ENCODE measurements at places on chromosomes 1 and 21.
A peak's percentile ranks its signal among the peaks of the same experiment; 100 is the strongest.

DNA sequence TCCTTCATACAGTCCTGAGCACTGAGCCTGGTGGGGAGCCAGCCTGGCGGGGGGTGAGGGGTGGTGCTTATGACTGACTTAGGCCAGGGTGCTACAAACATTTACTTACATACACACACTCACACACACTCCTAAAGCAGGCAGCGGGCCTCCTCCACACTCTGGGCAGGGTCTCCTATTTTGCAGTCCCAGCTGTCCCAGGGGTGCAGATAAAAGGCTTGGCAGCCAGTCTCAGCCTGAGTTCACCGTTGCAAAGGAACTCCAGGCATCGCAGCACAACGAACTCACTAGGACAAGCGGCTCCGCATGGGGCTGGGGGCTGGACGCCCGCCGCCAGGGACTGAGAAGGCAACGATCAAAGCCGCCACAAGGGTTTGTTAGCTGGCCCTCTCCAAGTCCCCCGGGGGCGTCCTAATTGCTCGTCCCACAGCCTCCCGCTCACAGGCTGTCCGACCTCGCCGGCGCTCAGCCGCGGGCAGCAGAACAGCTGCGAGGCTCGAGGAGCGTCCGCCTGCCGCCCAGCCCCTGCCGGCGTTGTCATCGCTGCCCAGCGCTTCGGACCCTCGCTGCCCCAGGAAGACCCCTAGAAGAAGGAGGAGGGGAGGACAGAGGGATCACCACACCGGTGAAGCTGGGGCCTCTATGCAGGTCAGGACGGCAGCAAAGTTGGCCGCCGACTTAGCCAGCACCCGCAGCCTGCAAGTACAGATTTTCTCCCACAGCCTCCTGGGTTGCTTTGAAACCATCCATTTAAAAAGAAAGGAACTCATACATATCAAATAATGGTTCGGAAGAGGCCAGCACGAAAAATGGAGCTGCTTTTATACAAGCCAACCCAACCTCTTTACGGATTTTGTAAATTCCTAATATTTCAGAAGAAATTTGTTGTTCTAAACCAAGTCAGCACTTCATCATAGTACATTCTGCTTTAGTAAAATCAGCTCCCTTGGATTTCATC lies 6.2 kb downstream of the BARHL2 start:
- no peak for DNase-seq

DNA sequence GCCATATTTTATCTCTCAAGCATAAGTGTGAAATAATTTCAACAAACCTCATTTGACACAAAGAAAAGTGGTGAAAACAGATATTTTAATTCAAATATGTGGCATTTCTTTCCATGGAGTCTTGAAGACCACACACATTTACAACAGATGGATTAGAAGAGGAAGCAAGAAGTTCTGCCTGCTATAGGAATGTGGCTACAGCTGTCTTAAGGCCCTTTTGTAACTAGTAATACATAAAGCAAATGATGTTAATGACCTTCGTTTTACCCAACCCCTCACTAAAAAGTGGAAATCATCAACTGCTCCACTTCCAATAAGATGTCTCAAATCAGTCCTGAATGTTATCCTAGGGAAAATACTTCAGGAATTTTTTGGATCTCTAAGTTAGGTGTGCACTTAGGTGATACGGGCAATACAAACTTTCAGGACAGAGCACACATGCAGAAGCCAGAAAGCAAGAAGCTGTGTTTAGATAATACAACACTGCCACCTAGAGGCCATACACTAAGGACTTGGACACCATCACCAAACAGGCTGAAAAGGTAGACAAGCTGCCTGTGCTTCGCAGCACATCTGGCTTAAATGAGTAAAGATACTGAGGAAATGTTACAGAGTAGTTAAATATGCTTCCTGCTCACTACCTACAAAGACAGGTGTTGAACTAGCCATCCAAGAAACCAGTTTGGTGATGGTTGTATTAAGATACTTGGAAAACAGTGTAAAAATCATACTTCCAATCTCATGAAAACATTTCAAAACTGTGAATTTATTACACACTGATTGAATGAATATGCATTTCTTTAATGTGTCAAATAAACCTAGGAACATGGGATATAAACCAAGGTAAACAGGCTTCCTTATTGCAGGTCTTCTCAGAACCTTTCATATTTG lies 24.4 kb downstream of the RRAGC start:
- peak; percentile 82 for DNase-seq

DNA sequence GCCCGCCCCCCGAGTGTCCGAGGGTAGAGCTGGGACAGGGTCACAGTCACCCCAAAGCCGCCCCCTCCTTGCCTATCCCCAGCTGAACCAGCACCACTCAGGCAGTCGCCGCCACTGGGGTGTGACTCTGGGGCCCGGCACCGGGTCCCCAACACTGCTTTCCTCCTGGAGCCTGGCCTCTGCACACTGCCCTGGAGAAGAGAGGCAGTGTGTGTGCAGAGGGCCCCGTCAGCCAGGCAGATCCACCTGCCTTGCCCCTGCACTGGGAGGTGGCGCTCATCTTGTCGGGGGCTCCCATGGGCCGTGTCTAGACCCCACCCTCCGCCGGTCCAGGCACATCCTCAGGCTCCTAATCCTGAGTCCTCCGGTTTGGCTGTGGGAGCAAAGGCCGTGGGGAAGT lies 15.7 kb downstream of the FAAP20 start:
- DNase-seq = no peak

DNA sequence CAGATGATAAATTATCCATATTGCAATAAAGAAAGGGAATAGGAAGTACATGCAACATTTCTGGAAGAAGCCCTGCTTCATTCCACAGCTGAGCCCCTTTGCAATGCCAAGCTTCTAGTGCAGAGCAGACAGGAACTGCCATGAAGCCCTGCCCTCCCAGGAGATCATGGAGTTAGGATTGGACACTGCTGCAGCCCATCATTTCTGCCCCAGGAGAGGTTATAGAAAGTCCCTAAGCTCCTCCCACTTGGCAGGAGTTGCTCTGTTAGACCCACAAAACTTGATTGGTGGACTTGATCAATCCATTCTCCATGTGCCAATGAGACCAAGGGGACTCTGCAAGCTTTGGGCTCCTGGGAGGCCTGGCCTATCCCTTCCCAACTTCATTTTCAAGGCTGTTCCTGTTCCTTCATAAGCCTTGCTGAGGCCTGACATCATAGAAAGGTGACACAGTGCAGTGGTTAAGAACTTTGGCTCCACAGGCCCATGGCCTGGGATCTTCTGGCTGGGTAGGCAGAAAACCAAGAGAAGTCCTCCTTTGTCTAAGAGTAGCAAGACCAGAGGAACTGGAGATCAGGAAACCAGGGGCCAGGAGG lies 1.3 kb upstream of the LAPTM5 start:
- DNase-seq = no peak

GRCh38 chr1:167916766-167917511 lies 3.0 kb upstream of the ADCY10 start:
- DNase-seq = no peak

Measured in left renal pelvis (tissue), 4 donors.